ENCODE measurements at places on chromosomes 1 and 21. TPM values are rescaled to one million over a fixed set of nuclear protein-coding genes. Genes with fewer than 3 reads are reported as not detected.

DNA sequence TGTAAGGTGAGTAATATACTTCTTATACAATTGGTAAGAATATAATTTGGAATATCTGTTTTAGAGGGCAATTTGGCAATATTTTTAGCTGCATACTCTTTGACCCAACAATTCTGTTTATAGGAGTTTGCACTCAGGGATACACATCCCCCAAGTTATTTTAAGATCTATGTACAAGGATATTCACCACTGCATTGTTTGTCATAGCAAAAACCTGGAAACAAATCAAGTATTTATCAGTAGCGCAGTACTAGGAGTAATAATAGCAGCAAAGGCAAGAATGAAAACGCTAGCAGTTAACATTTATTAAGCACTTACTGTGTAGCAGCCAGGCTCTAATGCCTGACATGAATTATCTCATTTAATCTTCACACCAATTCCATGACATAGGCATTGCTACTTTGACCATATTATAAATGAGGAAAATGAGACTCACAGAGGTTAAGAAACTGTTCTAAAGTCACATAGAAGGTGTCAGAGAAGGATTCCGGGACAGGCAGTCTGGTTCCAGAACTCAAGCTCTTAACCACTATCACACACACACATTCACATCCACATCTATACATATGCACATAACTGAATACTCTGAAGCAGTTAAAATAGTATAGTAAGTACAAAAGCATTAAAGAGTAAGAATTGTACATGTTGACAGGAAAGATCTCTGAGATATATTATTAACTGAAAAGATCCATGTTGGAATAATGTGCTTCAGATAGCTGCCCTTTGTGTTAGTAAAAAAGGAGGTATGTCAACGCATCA is 30.6 kb downstream of the PHC2 start:
- no peaks in the 10 kb centered on the region for H3K27me3 ChIP-seq
- no peak for DNase-seq
- no peaks in the 10 kb centered on the region for H3K4me1 ChIP-seq
- no peak overlapping the region for H3K27ac ChIP-seq
- H3K4me3 ChIP-seq, result no peak overlapping the region

ANKRD34A gene
- total RNA-seq, result 0.60 TPM

DNA sequence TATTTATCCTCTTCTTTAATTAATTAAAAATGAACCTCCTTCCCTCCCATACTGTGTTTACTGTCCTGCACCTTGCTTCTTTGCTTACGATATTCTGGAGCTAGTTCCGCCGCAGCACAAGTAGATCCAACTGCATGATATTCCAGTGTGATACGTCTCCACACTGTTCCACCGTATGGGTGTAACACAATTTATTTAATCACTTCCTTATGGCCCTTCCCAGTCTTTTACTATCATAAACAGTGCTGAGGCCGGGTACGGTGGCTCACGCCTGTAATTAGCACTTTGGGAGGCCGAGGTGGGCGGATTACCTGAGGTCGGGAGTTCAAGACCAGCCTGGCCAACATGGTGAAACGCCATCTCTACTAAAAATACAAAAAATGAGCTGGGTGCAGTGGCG is 25.7 kb downstream of the CNST start:
- no peaks in the 10 kb centered on the region for H3K36me3 ChIP-seq
- H3K27me3 ChIP-seq, result no peaks in the 10 kb centered on the region
- H3K4me3 ChIP-seq, result no peak overlapping the region
- DNase-seq, result no peak
- H3K27ac ChIP-seq, result no peak overlapping the region
- peaks cover 18% of the 10 kb centered on the region for H3K4me1 ChIP-seq

- no peaks in the 10 kb centered on the region for H3K4me1 ChIP-seq
- H3K27ac ChIP-seq, result no peak overlapping the region
- peaks cover 3% of the 10 kb centered on the region for H3K27me3 ChIP-seq
- H3K36me3 ChIP-seq, result no peaks in the 10 kb centered on the region
- DNase-seq, result no peak
These were observed 13.4 kb downstream of the KCNA10 start for GRCh38 chr1:110505596-110505995.

GRCh38 chr1:66999640-67000400 is 54.1 kb downstream of the SLC35D1 start:
- peaks cover 2% of the 10 kb centered on the region for H3K36me3 ChIP-seq
- H3K27me3 ChIP-seq, result no peaks in the 10 kb centered on the region
- no peak overlapping the region for H3K27ac ChIP-seq
- no peak for DNase-seq

DNA sequence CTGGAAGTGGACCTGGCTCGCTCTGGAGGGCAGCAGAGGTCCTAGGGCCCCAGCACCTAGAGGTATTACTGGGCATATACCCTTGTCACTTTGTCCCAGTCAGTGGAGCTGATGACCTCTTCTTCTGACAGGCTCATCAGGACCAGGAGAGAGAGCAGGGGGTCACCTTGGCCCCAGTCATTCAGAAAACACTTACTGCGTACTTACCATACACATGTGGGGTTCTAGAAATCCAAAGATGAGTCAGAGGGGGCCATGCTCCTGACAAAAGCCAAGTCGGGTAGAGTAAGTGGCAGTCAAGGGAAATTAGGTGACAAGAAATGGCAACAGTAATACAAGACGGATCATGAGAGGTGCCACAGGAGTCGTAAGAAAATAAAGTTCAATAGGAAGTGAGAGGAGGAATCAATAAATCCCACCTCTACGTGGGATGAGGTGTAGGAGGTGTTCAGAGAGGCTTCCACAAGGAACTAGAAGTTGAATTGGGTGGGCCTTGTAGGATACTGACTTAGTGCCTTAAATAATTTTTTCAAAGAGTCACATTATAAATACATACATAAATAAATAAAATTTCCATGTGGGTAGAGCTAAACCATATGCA is 6.8 kb downstream of the KCNC4 start:
- no peaks in the 10 kb centered on the region for H3K4me1 ChIP-seq
- no peaks in the 10 kb centered on the region for H3K27me3 ChIP-seq
- H3K27ac ChIP-seq, result no peak overlapping the region
- no peaks in the 10 kb centered on the region for H3K36me3 ChIP-seq
- H3K4me3 ChIP-seq, result no peak overlapping the region

Data from endothelial cell of umbilical vein (primary cell).